Stimulated activated CD4-positive, alpha-beta T cell treated with anti-CD3 and anti-CD28 coated beads, Interleukin-1b, Interleukin-23, amount 100 ng/mL, for 48 hours (primary cell): ENCODE measurements at places on chromosomes 3 and 15.

- DNase-seq: no peak
Observed at GRCh38 chr3:145776782-145777408, 384.1 kb downstream of the PLOD2 start.

GRCh38 chr15:83077491-83078230, 10.6 kb upstream of the BTBD1 start:
- no peak for DNase-seq

GRCh38 chr3:187888701-187889100, 143.4 kb upstream of the BCL6 start:
- DNase-seq: no peak

GRCh38 chr3:63349583-63350573, 71.8 kb downstream of the SYNPR start:
- peak; percentile 28 for DNase-seq

DNA sequence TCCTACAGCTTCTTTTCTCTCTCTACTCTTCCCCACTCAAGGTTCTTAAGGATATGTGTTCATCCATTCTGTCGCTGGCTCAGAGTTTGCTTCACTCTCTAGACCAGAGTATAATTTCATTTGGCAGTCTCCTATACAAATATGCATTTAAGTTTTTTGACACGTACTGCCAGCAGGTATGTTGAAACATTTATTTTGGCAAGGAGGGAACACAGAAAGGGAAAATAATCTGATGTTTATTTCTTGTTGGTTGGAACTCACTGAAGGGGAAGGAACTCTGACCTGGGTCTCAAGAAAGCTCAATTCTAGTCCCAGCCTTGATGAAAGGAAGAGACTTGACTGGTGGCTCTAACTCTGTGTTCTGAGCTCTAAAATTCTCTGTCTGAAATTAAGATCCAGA, 21.6 kb downstream of the FANCD2 start:
- no peak for DNase-seq

DNA sequence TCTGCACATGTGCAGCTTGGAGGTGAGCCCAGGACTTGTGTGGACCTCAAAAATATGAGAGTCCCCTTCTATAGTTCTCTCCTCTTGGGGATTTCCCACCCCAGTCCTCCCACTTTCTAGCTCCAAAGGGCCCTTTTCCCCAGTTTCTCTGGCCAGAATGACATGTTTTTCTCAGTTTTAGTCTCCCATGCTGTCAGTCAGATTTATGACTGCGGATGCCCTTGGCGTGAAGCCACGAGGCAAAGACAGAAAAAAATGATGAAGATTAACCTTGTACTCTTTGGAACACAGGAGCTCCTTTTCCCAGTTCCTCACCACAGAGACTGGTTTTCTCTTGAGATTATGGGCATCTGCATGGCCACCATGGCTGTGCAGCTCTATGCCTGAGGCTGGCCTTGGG, 72.0 kb upstream of the TTBK2 start:
- DNase-seq: no peak

DNA sequence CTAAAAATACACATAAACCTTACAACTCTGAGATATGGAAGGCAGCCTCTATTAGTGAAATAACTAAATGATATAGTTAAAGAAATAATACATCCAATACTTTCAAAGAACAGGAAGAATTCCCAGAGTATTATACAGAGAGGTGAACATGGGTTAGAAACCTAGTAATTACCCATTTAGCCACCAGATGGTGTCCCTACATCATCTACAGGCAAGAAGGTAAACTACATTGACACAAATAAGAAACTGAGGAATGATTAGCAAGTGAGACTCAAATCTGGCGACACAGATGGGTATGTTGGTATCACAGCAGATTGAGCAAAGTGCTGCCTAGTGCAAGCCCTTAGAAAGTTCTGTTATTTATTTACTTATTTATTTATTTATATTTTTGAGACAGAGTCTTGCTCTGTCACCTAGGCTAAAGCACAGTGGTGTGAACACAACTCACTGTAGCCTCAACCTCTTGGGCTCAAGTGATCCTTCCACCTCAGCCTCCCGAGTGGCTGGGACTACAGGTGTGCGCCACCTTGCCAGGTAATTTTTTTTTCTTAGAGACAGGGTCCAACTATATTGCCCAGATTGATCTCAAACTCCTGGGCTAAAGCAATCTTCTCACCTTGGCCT, 28.2 kb downstream of the NEK4 start:
- no peak for DNase-seq

DNA sequence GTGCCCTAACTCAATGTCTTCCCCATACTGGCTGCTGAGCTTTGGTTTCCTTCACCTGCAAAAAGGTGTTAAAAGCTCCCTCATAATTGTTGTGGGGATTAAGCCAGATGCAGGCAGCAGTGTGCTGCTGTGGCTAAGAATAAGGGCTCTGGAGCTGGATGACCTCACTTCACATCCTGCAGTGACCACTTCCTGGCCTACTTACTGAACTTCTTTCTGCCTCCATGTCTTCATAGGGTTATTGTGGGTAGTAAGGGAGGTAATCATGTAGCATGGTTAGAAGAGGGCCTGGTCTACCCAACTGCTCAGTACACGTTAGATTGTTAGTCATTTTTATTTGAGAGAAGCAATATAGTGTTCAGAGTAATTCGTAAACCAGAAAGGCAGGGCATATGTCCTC, 18.4 kb downstream of the GYG1 start:
- DNase-seq: no peak

- DNase-seq: no peak
Observed at GRCh38 chr3:79761441-79761840, 6.4 kb downstream of the ROBO1 start.

GRCh38 chr3:129344540-129345220, 66.0 kb downstream of the HMCES start:
- no peak for DNase-seq

DNA sequence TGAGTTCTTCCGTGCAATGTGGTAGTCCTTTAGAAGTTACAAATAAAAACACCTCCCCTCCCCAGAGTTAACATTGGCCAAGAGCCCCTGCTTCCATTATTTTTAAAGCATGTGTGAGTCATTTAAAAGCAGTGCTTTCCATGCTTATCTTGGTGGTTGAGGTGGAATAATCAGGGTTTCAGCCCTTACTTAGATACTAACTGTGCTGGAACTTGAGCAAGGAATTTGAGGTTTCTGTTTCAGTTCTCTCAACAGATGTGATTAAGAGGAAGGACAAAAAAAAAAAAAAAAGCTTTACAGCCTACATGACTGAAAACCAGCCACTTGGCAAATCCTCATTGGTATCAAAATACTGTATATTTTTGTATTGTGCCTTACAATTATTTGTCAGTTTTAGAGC, 64.5 kb downstream of the CGNL1 start:
- DNase-seq: no peak

GRCh38 chr15:60844511-60845174, 365.7 kb upstream of the ICE2 start:
- peak; percentile 53 for DNase-seq

DNA sequence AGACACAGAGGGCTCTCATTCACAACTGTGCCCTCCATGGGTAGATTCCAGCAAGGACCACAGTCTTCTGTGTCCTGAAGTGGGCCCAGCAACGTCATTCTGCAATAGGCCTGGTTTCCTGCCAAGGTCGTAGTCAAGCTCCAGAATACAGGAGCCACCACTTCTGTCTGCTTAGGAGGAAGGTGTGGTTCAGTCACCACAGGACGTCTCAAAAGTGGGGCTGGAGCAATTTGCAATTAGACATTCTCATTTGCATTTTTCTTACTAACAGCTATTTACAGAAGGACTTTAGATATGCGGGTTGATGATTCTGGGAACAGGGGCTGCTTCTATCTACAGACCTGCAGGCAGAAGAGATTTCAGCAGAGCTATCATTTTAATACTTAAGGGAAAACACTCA, 58.7 kb upstream of the MYRIP start:
- no peak for DNase-seq

DNA sequence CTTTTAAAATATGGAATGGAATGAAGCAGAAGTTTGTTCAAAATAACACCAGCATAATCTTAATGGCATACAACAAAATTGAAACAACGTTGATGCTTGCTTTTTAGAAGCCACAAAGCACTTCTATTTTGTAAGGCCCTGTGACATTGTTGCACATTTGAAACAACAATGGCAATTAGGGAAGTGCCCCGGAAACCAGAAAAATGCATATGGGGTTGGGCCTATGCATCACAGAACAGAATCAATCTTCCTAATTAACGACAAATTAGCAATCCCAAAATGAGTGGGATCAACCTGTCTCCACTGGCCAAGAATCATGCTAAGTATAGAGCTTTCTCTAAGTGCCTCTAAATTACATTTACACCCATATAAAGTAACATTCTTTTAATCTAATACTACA, 168.9 kb downstream of the MEIS2 start:
- no peak for DNase-seq

DNA sequence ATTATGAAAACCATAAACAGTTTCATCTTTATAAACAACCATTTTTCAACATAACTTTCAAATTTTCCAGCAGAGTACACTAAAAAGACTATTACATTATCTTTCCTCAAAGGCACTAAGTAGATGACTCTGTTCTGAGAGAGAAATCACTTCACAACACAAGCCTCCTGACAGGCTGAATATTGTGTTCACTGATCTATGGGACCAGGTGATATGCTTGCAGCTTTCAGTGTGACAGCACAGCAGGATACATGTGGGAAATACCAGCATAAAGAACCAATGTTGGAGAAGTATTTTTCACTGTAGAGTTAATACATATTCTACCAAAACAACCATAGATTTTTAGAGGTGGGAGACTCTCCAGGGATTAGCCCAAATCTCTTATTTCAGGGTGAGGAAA, 350.6 kb downstream of the PLCL2 start:
- DNase-seq: no peak

GRCh38 chr3:171776411-171776810, 33.9 kb downstream of the PLD1 start:
- DNase-seq: no peak

- peak; percentile 55 for DNase-seq
Observed at GRCh38 chr3:187922704-187923416, 177.6 kb upstream of the BCL6 start.

DNA sequence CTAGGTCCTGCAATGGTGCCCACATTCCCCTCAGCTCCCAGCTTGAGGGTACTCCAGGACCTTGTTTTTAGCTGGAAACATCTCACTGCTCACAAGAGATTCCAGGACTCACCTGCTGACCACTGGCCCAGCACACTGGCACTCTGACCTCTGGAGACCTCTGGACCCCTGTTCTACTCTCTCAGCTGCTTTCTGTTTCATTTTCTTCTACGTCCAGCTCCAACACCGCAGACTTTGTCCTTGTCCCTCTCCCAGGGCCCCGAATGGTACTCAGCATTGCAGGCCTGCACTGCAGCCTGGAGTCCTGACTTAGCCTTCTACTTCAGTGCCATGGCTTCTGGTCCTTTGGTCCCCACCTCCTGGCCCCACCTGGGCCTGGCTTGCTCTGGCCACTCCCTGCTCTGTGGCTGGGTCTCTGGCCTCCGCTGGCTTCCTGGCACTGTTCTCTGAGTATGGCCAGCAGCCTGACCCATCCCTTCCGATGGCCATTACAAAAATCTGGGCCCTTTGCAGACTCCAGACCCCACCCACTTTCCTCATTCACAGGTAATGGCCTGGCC, 27.9 kb downstream of the KY start:
- no peak for DNase-seq

GRCh38 chr3:47487265-47487664, 11.5 kb upstream of the SCAP start:
- DNase-seq: no peak
